EH (cell line): ENCODE measurements at places on chromosomes 1 and 21.
A peak's percentile ranks its signal among the peaks of the same experiment; 100 is the strongest.

DNA sequence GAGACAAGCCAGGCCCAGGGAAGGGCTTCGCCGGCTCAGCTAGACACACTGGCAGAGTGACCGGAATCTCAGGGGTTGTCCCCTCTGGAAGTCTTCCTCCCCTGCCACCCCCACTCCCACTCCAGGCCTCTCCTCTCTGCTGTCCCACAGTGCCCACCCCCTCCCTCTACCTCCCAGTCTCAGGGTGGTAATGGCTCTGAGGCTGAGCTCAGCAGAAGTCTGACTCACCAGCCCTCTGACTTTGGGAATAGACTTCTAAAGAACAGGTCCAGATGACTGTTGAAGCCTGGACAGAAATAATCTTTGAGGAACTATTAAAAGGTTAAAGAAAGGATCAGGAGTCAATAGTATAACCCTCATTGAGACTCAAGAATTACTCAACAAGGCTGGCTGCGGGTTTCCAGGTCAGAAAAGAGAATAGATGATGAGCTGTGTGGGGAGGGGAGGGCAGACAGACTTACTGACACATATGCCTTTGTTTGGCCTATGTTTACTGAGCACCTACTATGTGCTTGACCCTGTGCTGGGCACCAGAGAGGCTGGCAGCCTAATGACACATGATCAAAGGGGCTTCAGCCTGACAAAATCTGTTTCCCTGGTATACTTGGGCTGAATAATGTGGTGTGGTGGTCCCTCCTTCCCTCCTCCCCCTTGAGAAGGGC lies 8.2 kb downstream of the HCRTR1 start:
- DNase-seq: peak; percentile 69

- DNase-seq: no peak
Observed at GRCh38 chr1:104905322-104905721, 1155.6 kb downstream of the AMY1C start.

GRCh38 chr1:32988665-32989064 lies 24.1 kb upstream of the RNF19B start:
- DNase-seq: peak; percentile 69

DNA sequence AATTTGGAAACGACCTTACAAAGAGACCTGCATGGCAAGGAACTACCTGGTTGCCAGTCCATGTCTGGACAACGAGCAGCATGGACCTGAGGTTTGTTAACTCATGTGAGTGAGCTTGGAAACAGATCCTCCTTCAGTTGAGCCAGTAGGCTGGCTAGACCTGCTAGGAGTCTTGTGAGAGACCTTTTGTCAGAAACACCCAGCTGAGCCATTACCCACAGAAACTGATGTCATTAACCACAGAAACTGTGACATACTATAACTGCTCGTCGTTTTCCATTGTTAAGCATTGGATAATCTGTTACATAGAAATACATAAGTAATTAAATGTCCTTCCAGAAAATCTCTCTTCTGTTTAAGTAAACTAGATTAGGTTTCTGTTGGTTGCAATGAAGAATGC lies 211.1 kb upstream of the C21orf91 start:
- DNase-seq: no peak

GRCh38 chr1:62398377-62398776 lies 38.5 kb upstream of the USP1 start:
- peak; percentile 85 for DNase-seq

DNA sequence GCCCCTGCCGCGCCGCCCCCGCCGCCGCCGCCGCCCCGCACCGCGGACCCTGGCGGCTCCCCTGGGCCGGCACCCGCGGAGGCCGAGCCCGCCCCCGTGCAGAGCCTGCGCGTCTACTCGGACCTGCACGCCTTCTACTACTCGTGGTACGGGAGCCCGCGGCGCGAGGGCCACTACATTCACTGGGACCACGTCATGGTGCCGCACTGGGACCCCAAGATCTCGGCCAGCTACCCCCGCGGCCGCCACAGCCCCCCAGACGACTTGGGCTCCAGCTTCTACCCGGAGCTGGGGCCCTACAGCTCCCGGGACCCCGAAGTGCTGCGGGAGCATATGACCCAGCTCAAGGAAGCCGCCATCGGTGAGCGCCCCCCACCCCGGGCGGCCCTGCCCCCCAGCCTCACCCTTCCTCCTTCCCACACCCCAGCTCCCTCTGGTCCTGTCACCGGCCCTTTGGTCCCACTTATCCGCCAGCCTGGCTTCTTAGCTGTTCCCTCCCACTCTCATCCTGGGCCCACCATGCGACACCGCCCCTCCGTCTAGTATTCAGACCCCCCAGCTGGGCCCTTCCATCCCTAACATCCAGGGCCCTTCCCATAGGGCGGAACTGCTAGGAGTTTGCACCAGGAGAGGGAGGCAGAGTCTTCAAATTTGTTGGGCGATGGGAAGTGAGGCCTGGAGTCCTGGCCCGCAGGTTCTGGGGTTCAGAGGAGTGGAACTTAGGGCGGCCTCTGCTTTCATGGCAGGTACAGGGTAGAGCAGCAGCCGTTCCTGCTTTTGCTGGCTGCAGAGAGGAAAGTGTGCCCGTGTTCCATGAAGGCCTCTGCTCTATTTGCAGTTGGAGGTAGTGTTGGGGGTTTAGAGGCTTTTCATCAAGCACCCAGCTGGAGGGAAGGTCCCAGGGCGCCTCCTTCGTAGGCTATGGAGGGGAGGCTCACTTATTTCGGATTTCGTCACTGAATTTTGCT lies 1.0 kb downstream of the MANEAL start:
- DNase-seq: no peak
